SW480 (cell line): ENCODE measurements at places on chromosomes 13 and 19.
A peak's percentile ranks its signal among the peaks of the same experiment; 100 is the strongest.

GRCh38 chr19:51621178-51621577, 9.0 kb downstream of the SIGLEC5 start:
- DNase-seq, result no peak

DNA sequence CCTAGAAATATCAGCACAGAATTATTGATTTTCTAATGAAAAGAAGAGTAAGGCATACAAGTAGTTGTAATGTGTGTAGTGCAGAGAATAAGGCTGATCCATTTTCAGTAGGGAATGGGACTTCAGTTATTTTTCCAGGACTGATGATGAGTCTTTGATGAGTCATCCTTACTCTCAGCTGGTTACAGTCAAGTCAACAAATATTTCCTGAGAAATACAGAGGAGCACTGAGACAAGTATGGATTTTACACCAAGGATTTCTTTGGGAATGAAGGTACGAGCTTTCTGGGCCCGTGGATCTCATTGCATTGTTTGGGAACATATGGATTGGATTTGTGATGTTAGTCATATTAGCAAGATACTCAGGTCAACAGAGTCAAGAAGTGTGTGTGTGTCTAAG, 502.7 kb downstream of the FGF9 start:
- DNase-seq, result peak; percentile 39

DNA sequence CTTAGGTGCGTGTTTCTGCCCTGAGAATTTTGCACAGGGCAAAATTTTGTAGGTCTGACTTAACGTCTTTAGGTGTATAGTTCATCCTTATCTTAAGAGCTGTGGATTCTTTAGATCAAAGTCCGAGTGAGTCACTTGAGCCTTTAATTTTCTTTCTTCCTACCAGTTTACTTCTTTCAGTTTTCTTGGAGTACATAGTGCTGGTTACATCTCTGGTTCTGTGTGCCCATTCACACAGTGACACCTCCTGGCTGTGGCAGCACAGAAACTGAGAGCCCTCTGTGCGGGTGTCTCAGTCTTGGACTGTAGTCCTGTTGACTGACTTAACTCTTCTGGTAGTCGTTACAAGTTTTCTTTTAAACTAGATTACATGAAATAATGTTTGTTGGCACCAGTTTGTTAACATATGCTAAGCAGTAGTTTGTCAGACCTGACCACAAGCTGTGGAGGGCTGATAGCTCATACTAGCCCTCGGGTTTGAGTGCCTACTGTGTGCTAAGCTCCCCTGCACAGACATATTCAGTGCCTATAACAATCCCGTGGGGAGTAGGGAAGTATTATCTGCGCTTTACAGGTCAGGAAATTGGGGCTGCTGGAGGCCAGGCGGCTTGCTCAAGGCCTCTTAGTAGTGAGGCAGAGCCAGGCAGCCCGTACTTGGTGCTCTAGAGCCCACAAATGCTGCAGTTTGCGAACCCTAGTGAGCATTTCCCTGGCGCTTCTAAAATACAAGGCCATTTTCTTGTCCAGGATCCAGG, 1.6 kb downstream of the GATAD2A start:
- DNase-seq, result peak; percentile 51

DNA sequence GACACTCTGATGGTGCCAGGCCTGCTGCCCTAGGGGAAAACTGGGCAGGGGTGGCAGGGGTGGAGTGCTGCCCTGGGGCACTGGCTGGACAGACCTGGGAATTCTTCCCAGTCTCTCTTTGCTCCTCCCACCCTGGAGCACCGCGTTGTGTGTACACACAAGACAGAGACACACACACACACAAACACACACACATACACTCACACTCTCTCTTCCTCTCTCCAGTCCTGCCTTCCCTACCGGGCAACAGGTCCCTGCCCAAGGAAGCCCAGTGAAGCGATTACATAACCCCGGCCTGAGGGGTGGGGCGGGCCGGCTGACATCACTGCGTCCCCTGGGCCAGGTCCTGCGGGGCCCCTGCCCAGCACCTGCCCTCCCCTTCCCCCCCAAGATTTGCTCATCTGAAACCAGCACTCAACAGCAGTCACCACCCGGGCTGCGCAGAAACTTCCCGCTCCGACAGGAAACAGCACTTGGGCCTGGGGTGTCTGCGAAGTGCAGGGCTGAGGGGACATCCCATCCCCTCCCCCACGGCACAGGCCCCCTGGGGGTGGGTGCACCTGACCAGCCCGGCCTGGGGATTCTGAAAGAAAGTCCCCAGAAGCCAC, 1.2 kb downstream of the MKNK2 start:
- peak; percentile 50 for DNase-seq

- no peak for DNase-seq
Measured at GRCh38 chr19:17948931-17949930, 16.4 kb downstream of the CCDC124 start.

- DNase-seq, result no peak
Measured at GRCh38 chr19:16542910-16543472, 754 bp upstream of the CHERP start.

- DNase-seq, result no peak
Measured at GRCh38 chr19:43534816-43535761, 2.1 kb downstream of the ZNF575 start.

DNA sequence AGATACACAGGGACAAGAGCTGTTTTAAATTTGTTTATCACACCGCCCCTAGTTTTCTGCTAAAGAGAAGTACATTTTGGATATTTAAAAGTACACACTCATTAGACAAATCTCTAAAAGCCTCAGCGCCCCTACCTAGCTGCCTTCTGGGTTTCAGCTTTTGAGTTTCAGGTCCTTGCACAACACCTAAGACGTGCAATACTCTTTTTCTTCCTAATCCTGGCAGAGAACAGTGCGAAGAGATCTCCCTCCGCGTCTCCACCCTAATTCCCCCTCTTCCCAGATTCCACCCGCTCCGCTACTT, 421 bp upstream of the KLF5 start:
- DNase-seq, result no peak

- no peak for DNase-seq
Measured at GRCh38 chr13:73913079-73913740, 221.0 kb downstream of the KLF12 start.
